Retinal pigment epithelial cell (primary cell): ENCODE measurements at places on chromosomes 2 and 18.

- DNase-seq, result no peak
Observed at GRCh38 chr2:10544252-10544651, 96.1 kb upstream of the ODC1 start.

DNA sequence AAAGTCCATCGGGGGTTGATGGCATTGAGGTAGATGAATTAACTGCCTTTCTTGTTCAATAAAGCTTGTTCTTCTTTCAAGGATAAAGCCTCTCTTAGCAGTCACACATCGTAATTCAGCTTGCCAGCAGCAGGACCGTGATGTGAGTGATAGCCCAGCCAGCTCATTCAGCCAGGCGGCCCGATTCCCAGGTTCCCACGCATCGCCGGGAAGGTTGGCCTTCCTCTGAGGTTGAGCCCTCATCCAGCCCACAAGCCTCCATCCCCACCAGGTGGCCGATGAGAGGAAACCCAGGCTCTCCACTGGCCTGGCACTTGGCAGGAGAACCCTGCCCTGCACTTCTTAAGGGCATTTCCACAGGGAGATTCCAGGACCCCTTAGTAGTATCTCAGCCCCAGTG is 4.7 kb downstream of the AGAP1 start:
- no peak for DNase-seq

DNA sequence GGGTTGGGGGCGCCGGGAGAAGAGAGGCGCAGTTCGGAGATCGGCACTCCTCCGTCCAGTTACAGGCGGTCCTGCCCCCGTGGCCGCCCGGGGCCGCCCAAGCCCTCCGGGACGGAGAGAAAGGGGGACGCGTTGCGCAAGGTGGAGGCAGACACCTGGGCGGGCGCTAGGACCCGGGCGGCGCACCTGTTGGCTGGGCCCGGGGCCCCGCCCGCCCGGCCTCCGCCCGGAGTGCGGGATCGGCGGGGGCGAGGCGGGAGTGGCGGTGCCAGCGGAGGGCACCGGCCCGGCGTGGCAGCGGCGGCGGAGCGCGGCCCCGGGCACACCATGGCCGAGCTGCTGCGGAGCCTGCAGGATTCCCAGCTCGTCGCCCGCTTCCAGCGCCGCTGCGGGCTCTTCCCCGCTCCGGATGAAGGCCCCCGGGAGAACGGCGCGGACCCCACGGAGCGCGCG is at the start of gene SGPP2:
SGPP2 (plus strand) TSS at position 268 of the 453 bp plus-strand sequence; CDS start at position 328, 60 bp downstream.
- no peak for DNase-seq

- DNase-seq, result no peak
Observed at GRCh38 chr2:108193251-108193650, 46.5 kb upstream of the SULT1C3 start.

DNA sequence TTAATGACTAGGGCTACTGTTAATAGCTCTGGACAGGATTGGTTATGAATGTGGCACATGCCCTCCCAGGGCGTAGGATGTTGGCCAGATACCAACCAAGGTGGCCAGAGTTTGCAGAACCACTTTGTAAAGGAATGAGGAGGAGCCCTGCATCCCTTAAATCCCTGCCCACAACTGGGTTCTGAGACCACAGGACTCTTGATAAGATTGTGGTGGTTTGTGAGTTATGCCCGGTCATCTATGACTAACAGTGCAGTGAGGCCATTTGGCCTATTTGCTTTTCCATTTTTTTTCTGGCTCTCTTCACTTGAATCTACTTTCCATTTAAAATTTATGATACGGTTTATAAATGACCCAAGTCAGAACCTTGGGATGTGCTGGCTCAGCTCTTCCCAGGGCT is 294.5 kb downstream of the PRKCE start:
- peak; percentile 60 for DNase-seq

GRCh38 chr18:56165601-56166355 is 472.6 kb downstream of the TXNL1 start:
- DNase-seq, result no peak

- DNase-seq, result no peak
Observed at GRCh38 chr2:25570161-25570845, 103.1 kb downstream of the DTNB start.

DNA sequence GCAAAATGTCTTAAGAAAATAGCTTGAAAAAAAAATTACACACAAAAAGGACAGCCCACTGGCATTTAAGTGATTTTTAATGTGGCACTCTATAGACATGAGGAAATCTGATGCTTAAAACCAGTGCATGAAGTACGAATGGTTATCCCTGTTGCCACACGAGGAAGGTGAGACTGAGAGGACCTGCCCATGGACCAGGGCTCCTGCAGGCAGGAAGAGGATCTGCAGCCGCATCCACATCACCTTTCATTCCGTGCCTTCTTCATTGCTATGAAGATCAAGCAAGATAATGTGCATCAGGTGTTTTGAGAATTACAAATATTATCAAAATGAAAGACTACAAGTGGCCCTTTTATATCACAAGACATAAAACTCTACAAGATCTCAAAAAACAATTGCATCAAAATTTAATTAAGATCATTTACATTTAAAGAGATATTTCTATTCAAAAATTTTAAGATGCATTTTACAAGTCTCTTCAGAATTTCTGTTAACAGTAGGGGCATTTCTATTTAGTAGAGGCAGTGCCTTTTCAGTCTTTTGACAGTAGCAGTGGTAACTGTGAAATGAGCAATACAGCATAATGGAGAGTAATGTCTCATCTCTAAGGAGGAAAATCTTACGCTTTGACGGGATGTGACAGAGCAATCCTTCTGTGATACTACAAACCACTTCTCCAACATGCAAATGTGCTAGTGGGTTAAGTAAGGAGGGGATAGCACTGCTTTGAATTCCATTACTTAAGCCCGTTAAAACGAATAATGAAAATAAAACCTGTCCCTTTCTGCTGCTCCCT is 83.4 kb downstream of the SLC5A7 start:
- no peak for DNase-seq

- no peak for DNase-seq
Observed at GRCh38 chr2:182115258-182115657, 129.6 kb downstream of the PPP1R1C start.

GRCh38 chr2:199739413-199740110 is 111.4 kb downstream of the FTCDNL1 start:
- DNase-seq, result no peak

- no peak for DNase-seq
Observed at GRCh38 chr2:152402780-152403759, 68.1 kb downstream of the FMNL2 start.

- DNase-seq, result peak; percentile 27
Observed at GRCh38 chr18:54742659-54743604, 85.3 kb upstream of the RAB27B start.

DNA sequence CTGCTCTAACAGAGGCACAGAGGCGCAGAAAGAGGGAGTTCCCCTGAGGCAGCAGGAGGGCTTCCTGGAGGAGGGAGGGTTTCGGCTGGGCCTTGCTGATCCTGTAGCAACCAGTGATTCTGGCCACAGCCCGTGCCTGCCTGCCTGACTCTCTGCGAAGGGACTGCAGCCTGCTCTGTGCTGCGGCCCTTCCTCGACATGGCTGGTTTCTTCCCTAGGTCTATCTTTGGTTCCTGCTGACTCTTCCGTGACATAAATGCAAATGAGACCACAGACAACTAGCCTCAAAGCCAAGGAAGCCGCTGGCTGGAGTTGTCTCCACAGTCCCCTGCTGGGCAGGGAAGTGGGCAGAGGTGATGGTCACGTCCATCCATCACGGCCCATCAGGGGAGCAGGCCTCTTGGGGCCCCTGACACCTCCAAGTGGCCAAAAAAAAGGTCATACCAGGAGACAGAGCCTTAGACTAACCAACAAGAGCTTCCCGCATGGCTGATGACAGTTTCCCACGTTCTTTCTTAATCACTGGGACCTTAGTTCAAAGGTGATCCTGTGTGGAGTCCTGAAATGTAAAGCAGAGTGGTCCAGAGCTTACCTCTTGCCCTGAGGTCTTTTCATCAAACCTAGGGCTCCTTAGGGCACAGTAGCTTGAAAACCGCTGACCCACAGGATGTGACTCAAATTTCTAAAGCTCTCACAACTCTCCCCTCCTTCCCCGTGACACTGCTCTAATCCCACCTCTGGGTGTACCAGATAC is 55.3 kb downstream of the HS1BP3 start:
- DNase-seq, result peak; percentile 83

DNA sequence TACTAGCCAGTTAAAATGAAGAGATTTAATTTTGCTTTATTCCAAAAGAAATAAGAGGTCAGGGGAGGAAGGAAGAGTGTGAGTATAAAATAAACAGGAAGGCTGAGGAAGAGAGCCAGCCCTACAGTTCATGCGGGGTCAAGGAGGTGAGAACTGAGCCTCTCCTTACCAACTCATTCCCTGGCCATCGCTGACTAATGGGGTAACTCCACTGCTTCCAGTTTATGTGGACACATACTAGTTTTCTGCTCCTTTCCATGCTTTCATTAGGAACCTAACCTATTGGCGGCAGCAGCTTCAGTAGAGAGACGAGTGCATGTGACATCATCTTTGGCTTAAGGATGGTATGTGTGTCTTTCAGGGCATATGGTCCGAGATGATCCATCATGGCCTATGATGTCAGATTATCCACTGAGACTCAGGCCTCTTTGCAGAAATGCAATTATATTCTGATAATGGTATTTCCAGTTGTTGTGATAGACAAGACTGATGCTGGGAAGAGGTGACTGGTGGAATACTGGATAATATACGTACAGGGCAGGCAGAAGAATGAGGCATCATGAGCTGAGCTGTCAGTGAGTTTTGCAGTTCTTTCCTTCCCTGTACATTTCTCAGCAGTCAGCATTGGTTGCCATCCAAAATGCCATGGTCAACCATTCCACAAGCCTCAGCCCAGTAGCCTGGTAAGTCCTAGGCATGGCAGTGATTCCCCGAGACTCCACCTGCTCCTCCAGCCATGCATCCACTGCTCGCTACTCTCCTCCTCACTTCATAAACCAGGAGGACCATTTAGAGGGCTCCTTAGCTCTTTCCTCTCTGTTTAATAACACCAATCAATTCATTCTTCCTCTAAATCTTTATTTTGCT is 184.6 kb upstream of the OSR1 start:
- DNase-seq, result no peak

GRCh38 chr18:10015288-10015701 is 101.5 kb downstream of the VAPA start:
- DNase-seq, result no peak

- peak; percentile 14 for DNase-seq
Observed at GRCh38 chr2:101387151-101387834, at the start of gene CREG2. Gene CREG2 (minus strand): TSS chr2:101387503. CDS start chr2:101387457, 46 bp downstream.

- no peak for DNase-seq
Observed at GRCh38 chr2:86492048-86492453, 50.9 kb downstream of the KDM3A start.

- no peak for DNase-seq
Observed at GRCh38 chr18:34370704-34371395, 146.1 kb upstream of the NOL4 start.
